Lower leg skin (tissue), 4 donors: ENCODE measurements at places on chromosomes 1 and 21. TPM values are rescaled to one million over a fixed set of nuclear protein-coding genes. Genes with fewer than 3 reads are reported as not detected.

Gene CDC42
- 182 TPM for total RNA-seq

GRCh38 chr1:223142795-223143536, at the start of gene TLR5:
Gene TLR5, minus strand, starts transcription at chr1:223143248. Its CDS starts 30,217 bp downstream, at chr1:223113031.
- peak; percentile 84 for DNase-seq

DNA sequence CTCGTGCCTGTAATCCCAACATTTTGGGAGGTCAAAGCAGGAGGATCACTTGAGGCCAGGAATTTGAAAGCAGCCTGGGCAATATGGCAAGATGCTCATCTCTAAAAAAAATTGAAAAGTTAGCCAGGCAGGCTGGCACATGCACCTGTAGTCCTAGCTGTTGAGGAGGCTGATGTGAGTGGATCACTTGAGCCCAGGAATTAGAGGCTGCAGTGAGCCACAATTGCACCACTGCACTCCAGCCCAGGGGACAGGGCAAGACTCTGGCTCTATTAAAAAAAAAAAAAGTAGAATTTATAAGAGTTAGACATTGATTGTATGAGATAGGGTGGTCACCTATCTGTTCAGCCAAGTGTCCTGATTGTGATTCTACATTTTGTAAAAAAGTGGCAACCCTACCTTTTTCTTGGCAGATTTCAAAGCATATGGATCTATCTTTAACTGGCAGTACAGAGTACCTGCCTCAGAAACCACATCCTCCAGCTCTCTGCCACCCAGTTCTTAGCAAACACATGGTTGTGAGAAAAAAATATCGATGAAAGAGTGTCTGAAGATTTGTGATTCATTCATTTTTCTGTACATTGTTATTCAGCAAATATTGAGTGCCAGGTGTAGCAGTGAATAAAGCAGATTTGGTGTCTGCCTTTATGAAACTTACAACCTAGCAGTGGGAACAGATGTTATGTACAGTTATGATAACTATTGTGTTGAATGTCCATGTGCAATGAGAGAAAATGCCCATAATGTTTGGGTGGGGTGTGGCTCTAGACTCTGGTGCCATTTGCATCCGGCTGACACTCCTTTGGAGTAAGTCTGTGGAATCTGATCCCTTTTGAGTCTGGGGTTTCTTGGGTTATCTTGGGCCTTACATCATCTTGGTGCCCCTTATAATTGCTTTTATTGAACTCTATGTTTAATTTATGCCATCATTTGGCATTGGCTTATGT, 82.5 kb downstream of the ST3GAL3 start:
- no peak for DNase-seq

GRCh38 chr1:83130886-83131691, 867.8 kb downstream of the TTLL7 start:
- no peak for DNase-seq

Gene SLC22A15
- 10.0 TPM for total RNA-seq

DNA sequence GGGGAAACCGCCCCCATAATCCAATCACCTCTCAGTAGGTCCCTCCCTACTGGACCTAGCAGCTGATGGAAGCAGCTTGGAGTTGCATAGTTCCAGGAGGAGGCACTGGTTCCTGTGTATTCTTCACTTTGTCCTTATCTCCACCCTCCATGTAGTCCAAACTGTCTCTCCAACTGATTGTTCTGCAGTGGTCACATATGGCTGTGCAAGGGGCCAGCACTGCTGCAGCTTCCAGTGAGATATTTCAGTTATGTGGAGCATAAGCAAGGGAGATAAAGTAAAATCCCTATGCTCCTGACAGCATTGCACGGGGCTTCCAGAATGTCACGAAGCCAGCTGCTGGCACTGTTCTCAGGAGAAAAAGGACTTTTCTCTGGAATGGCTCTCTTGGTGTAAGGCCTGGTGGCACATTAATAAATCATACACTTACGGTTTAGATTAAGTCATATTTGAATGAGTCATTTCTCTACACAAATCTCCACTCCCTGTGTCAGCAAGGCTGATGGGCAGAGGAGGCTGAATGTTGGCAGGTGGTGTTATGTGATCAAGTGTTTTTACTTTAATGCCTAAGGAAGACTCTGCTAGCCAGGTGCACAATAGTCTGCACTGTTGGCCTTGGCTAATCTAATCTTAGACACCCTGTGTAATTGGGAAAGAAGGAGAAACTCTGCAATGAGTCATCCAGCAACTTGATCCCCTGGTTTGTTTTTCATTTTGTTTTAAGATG, 93.4 kb downstream of the KCNK1 start:
- DNase-seq: no peak

Gene PRAMEF1
- total RNA-seq: not detected

Gene RIPPLY3
- total RNA-seq: not detected

GRCh38 chr1:32247983-32248889, 1.2 kb downstream of the FAM167B start:
- DNase-seq: peak; percentile 69

Gene RO60
- total RNA-seq: 106 TPM

DNA sequence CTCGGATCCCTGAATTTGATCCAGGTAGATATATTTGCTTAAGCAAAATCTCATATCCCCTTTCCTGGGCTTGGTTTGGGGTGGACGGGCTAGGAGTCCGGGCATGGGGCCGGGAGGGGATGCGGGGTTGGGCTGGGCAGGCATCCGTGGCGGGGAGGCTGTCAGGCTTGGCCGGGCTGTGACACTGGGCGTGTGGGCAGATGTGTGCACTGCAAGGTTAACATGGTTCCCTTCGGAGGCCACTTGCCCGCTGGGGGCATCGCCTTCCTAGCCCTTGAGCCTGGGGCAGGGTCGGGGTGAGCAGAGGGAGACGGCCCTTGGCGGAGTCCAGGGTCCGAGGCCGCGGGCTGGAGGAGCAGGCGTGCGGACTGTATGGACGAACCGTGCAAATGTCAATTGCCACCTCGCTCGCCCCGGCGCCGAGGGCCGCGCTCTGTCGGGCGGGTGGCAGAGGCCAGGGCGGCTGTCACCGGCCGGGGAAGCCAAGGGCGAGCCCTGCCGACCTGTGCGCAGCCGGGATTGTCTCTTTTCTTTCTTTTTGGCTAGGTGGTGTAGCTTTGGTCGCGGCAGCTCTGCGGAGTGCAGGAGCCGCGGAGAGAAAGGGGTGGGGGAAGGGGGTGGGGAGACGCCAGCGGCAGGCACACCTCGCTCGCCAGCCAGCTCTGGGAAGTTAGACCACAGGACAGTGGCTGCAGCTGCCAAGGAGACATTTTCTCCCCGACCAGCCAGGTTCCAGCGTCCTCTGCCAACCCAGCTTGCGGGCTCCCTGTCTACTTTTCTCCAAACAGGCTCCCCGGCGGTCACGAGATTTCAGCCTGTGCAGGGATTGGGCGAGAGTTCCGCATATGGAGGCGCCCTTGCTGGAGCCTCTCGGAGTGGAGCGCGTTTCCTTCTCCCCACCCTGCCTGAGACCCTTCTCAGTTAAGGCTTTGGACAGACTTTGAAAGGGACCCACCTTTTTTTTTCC, 1.3 kb downstream of the RCOR3 start:
- peak; percentile 97 for DNase-seq

Gene LRRC71
- not detected for total RNA-seq
